Stimulated activated CD8-positive, alpha-beta memory T cell treated with anti-CD3 and anti-CD28 coated beads, Interleukin-2, amount 100 ng/mL, for 48 hours (primary cell): ENCODE measurements at places on chromosomes 1 and 21.
A peak's percentile ranks its signal among the peaks of the same experiment; 100 is the strongest.

DNA sequence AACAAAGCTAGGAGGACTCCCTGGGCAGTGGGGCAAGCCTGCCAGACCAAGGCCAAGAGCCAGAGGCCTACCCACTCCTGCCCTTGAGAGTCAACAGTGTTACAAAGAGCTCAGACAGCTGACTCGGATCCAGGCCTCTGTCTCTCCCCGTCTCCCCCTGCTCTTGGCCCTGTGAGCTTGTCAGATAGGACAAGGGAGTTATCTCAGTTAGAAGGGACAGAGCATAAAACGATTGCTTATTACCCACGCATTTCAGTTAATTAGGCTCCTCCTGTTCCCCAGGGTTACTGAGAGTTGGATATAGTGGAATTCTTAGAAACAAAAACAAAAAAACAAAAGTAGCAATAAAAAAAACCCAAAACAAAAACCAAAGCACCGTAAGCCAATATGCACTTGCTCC lies 1.3 kb downstream of the SLC41A1 start:
- DNase-seq: no peak

GRCh38 chr1:116243333-116244054 lies 129.6 kb upstream of the ATP1A1 start:
- DNase-seq: no peak

DNA sequence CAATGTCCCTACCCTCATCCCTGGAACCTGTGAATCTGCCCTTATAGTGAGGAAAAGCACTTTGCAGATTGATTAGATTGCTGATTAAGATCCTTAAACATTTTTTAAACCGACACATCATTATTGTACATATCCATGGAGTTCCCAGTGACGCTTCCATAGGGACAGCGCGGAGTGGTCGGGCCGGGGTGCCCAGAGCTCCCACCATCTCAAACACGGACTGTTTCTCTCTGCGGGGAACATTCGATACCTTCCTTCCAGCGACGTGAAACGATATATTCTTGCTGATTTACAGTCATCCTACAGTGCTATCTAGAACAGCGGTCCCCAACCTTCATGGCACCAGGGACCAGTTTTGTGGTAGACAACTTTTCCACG lies 4.0 kb downstream of the KRTAP10-12 start:
- no peak for DNase-seq

DNA sequence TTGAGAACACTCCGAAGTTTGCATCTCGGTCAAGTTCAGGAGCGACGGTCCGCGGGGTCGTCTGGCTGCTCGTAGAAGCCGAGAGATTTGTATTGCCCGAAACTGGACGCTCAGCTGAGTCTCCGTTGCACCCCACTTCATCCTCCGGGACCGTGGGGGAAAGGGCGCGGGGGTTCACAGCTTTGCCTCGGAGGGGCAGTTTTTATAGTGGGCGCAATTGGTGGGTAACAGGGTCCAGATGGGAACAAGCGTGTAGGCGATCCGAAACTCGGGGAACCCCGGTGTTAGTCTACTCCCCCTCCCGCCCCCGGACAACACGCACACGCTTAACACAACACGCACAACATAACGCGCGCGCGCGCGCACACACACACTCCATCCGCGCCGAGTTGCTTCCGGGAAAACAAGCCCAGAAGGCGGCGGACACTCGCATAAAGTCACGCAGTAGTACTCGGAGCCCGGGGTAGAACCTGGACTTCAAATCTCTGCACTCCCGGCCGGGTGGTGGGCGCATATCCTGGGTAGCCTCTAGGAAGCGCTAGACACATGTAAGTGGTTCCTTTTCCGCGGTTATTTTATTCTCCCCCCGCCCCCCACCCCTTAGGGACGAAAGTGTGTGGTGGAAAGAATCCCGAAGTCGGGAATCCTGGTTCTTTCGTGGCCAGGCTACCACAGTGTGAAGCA lies 1.1 kb upstream of the JUN start:
- peak; percentile 59 for DNase-seq

DNA sequence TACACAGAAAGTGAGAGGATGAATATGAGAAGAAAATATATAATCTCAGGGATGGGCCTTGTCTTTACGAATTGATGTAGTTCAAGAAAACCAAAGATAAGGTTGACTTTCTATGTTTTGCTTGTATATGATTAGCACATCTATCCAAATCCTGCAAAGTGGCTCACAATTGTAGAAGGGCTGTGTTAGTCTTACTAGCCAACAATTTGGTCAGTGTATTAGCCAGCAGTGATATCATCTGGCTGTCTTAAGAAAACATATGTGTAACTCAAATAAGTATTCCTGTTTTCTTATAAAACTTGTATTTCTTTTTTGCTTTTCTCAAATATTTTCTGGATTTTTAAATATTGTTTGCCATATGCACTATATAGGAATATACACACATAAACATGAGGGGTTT lies 5.5 kb downstream of the SDCCAG8 start:
- DNase-seq: no peak

DNA sequence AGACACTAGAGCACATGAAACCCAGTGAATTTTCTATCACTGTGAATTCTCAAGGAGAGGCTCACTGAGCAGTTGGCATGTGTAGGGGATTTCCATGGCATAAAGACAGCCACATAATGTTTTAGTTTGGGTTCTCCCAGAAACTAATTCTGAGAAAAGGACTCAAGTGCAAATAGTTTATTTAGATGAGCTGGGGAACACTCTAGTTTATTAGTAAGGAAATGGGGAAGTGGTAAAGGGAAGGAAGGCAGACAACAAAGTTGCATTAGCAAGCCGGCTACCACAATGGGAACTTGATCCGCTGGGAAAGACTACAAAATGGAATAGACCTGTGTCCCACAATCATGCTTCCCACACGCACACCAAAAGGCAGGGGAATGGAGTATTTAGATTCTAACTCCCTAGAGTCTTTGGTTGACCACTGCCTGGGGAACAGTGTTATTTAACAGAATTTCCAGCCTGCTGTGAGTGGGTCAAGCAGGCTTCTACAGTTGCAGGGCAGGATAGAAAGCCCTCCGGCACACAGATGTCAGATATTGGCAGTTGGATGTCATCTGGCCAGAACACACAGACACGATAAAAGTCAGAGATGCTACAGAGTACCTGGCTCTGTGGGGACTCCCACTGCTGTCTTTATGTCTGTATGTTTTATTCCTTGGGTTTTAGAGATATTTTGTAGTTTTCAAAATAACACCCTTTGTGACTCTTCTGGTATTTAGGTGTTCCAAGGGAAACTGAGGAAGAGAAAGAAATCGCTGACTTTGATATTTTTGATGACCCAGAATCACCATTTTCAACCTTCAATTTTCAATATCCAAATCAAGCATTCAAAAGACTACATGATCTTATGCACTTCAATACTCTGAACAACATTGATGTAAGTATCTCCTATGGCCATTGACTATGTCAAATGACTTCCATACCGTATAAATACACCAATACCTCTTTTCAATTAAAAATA lies 150.1 kb downstream of the PLA2G4A start:
- no peak for DNase-seq

DNA sequence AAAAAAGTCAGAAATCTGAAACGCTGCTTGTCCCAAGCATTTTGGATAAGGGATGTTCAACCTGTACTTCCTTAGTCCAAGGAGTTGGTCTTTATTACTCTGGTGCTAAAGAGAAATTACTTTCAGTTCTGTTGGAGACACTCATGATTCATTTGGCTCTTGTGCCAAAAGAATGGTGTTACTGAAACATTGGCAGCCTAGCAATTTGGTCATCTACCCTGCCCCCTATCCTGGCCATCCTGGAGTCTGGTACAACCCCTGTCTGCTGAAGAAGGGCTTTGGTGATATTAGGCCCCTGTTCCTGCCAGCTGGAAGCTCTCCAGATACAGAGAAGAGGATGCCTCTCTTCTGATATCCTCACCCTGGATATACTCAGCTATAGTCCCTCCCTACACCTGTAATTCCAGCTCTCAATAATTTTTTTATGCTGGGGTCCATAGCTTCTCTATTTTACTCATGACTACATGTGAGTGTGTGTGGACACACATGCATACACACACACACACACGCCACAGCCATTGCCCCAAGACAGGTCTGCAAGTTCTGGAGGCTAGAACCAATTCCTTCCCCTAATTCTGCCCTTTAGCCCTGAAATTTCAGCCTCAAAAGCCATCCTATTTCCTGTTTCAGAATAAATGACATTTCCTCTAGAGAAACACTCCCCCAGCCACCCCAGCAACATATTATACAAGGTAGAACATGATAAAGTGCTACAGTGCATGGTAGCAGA lies 40.0 kb downstream of the LHX8 start:
- no peak for DNase-seq

- no peak for DNase-seq
These were observed 143.0 kb upstream of the ZRANB2 start for GRCh38 chr1:71223641-71224340.

GRCh38 chr1:100304921-100305320 lies 38.9 kb downstream of the RTCA start:
- DNase-seq: no peak

- DNase-seq: no peak
These were observed 261.4 kb upstream of the ZP4 start for GRCh38 chr1:238152119-238152518.

DNA sequence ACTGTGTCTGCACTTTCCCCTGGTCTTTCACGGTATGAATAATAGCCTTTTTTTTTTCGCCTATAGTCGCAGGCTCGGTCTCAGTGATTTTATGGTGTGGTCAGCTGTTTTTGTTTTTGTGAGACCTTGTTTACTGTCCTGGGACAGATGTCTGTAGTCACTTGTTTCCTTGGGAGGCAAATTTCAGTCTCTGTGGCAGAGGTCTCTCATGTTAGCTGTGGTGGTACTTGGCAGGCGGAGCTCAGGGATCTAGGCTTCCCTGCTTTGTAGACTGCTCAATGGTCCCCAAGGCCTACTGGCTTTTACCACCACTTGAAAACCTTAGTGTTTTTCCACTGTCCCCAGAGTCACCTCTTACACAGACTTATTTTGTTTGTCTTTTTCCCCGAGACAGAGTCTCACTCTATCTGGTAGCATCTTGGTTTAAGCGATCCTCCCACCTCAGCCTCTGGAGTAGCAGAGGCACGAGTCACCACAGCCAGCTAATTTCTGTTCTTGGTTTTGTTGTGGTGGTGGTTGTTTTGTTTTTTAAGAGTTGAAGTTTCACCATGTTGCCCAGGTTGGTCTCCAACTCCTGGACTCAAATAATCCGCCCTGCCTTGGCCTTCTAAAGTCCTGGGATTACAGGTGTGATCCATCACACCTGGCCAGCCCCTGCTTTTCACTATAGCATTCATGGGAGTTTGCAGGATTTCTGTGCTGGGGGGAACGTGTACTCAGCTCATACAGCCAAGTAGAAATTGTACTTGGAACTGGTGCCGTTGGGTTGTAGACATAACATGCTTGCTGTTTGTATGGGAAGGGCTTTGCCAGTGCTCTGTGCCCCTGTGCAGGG lies 10.3 kb downstream of the RNU1-2 start:
- no peak for DNase-seq

DNA sequence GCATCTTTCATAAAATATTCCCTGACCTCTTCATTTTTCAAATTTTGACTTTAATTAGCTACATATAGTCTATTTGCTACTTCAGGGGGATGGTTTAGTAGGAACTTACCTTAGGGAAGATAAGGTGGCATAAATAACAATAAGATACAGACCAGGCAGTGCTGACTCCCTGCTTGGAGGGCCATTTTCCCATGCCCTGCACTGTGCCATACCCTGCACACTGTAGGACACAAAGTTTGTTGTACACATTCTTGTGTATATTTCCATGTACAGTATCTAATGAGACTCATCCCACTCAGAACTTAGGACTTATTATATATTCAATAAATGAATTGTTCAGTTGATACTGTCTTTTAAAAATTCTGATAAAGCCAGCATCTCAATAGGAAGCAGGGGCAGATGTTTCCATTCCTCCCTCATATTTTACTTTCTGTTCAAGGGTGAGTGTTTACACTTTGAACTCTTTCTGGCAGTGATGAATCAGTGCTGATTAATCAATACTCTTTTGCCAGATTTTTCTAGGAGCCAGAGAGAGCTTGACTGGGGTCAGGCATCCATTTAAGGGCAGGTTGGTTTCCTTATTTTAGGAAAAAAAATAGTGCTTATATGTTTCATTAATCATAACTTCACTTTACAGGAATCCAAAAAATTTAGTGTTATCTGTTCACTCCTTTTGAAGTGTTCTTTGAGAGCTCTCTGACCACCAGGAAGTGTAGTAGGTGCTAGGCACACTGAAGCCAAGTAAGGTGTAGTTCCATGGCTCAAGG lies 30.6 kb downstream of the MPZL1 start:
- DNase-seq: no peak

GRCh38 chr1:157089789-157090188 lies 9.8 kb downstream of the ETV3L start:
- no peak for DNase-seq

GRCh38 chr1:182170891-182171461 lies 109.5 kb upstream of the ZNF648 start:
- DNase-seq: no peak

GRCh38 chr21:37392441-37392840 lies 25.9 kb downstream of the DYRK1A start:
- DNase-seq: no peak

- DNase-seq: no peak
These were observed 233.1 kb upstream of the VAMP3 start for GRCh38 chr1:7538033-7538432.

- no peak for DNase-seq
These were observed 560.5 kb downstream of the KIF26B start for GRCh38 chr1:245715291-245715701.

GRCh38 chr1:177802304-177802703 lies 167.6 kb downstream of the SEC16B start:
- no peak for DNase-seq

DNA sequence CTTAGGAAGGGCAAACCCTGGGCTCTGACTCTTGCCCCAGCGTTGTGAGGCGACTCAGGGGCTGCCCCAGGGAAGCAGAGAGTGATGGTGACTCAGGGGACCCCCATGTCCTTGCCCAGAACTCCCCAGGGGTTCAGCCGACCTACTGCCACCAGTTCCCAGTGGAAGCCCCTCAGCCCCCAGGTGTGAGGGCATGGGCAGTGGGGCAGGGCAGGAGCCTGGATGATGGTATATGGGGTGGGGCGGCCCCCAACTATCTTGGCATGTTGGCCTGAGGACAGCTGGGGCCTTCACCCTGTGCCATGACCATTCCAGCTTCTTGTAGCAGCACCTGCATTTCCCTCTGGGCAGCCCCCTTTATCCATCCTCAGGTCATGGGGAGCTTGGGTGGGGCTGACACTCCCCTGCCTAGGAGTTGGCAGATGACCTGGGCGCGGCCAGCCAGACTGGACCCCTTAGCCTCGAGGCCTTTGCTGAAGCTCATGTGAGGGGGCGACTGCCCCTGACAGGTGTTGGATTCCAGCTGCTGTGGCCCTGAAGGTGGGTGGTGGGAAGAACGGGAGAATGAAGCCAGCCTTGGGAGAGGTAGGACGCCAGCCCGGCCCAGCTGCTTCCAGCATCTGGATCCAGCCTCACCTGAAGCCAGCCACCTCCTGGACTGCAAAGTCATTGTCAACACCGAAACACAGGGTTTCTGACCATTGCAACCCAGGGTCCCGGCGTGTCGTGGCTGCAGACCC lies 1.8 kb upstream of the FNDC10 start:
- DNase-seq: no peak

DNA sequence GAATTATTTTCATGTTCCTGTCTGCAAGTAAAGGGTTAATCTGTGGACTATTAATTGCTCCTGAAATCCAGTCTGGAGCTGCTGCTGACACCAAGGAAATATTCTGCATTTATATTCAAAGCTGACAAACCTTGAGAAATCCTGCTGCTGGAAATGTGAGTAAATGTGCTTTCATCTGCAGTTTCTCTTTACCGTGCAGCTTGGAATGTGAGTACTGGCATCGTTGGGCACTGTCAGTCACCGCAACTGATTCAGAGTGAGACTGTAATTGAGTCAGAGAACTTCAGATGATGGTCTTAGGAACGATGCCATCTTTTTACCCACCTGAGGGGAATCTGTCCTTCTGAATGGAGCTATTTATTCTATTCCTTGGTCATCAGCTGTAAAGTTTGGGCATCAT lies 420.6 kb downstream of the SIPA1L2 start:
- DNase-seq: no peak
